ENCODE measurements at places on chromosomes 12 and 14. TPM values are rescaled to one million over a fixed set of nuclear protein-coding genes. Genes with fewer than 3 reads are reported as not detected.

RILPL1 gene
- 9.5 TPM for total RNA-seq

TMEM229B gene
- total RNA-seq: 0.76 TPM

NRXN3 gene
- total RNA-seq: not detected

CACNA2D4 gene
- 0.86 TPM for total RNA-seq

ACRBP gene
- 4.1 TPM for total RNA-seq

ARHGEF40 gene
- 16.8 TPM for total RNA-seq

COX8C gene
- total RNA-seq: not detected

FAR2 gene
- 24.0 TPM for total RNA-seq

KLHL33 gene
- not detected for total RNA-seq

PLCZ1 gene
- not detected for total RNA-seq

ALDH2 gene
- total RNA-seq: 152 TPM

RNASE7 gene
- total RNA-seq: not detected

TMBIM4 gene
- 77.1 TPM for total RNA-seq

TAS2R46 gene
- total RNA-seq: 1.1 TPM

SLC25A47 gene
- not detected for total RNA-seq

LMNTD1 gene
- not detected for total RNA-seq

CIROP gene
- total RNA-seq: not detected

RBM23 gene
- 70.9 TPM for total RNA-seq

PPHLN1 gene
- total RNA-seq: 45.5 TPM

TAS2R30 gene
- 2.8 TPM for total RNA-seq

DGKA gene
- 50.3 TPM for total RNA-seq

FAM161B gene
- 1.7 TPM for total RNA-seq

RFLNA gene
- not detected for total RNA-seq

BCL7A gene
- total RNA-seq: 21.0 TPM

LTBP2 gene
- 4.3 TPM for total RNA-seq

POU6F1 gene
- 2.5 TPM for total RNA-seq

P2RX2 gene
- not detected for total RNA-seq

NPFF gene
- total RNA-seq: not detected

TMEM132D gene
- not detected for total RNA-seq

PAH gene
- total RNA-seq: 31.4 TPM

DPPA3 gene
- total RNA-seq: not detected

TMPRSS12 gene
- total RNA-seq: not detected

PMCH gene
- not detected for total RNA-seq

RBP5 gene
- 2.3 TPM for total RNA-seq

IAPP gene
- not detected for total RNA-seq

MAP1LC3B2 gene
- total RNA-seq: 0.91 TPM

GARIN6 gene
- not detected for total RNA-seq

POTEM gene
- not detected for total RNA-seq

PPFIA2 gene
- total RNA-seq: 0.07 TPM

STRN3 gene
- 29.7 TPM for total RNA-seq

EIF2S3B gene
- total RNA-seq: 4.8 TPM

SRSF9 gene
- 284 TPM for total RNA-seq

RD3L gene
- not detected for total RNA-seq

JPH4 gene
- not detected for total RNA-seq

FAM186B gene
- 0.29 TPM for total RNA-seq

MYH7 gene
- not detected for total RNA-seq

ATP2A2 gene
- 437 TPM for total RNA-seq

FOXN4 gene
- not detected for total RNA-seq

ADCY6 gene
- total RNA-seq: 39.0 TPM

CCDC38 gene
- total RNA-seq: not detected

WNT1 gene
- total RNA-seq: not detected

PTGDR gene
- not detected for total RNA-seq

CD4 gene
- not detected for total RNA-seq

C1RL gene
- 43.4 TPM for total RNA-seq

CLEC2A gene
- not detected for total RNA-seq

KRT2 gene
- total RNA-seq: not detected

SYCP3 gene
- not detected for total RNA-seq

Data from Calu3 (cell line).